ENCODE measurements at places on chromosomes 1 and 21. TPM values are rescaled to one million over a fixed set of nuclear protein-coding genes. Genes with fewer than 3 reads are reported as not detected.

- DNase-seq: no peak
These were observed 29.5 kb downstream of the PEX14 start for GRCh38 chr1:10504249-10504648.

Gene CITED4
- total RNA-seq: 2.9 TPM

Gene OVAAL
- total RNA-seq: not detected

- no peak for DNase-seq
These were observed 57.2 kb upstream of the RUNX1 start for GRCh38 chr21:35106246-35106835.

- DNase-seq: no peak
These were observed 220.4 kb downstream of the RHOU start for GRCh38 chr1:228955691-228956090.

Gene RIPPLY3
- 0.14 TPM for total RNA-seq

DNA sequence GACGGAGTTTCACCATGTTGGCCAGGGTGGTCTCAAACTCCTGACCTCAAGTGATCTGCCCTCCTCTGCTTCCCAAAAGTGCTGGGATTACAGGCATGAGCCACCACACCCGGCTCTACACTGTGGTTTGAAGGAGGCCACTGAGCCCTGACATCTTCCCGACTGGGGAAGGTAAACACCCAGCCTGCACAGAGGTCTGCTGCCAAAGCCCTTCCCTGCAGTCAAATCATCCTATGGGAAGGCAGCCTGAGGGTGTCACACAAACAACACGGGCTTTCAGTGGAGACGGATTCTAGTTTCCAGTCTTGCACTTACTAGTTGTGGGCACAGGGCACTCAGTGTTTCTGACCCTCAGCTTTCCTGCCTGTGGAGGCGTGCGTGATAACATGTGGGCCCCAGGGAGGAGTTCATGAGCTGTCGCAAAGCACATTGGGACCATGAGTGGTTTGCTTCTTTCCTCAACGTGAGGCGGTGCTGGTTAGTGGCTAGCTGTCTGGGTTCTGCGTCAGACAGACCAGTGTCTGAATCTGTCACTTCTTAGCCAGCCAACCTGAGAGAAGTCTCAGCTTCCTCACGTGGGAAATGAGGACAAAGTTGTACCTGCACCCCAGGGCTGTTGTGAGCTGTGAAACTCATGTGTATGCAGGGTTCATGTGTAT, 21.5 kb upstream of the OPRD1 start:
- no peak for DNase-seq

DNA sequence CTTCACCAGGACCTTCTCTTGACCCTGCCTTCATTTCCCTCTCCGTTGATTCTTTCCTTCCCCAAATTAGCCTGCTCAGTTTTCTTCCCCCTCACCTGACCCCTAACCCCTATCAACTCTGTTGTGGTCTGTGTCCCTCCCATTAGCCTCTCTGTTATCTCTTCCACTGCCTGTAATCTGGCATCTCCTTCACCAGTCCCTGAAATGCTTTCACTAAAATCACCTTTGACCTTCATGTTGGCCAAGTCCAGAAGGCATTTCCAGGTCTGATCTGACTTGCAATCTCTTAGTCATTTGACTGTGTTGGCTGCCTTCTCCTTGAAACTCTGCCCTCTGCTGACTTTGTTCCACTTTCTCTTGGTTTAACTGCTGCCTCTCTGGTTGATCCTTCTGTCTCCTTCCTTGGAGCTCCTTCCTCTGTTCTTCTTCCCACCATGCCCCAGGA, 28.2 kb downstream of the ATP8B2 start:
- no peak for DNase-seq

- DNase-seq: no peak
These were observed 23.4 kb upstream of the COL16A1 start for GRCh38 chr1:31727195-31727594.

- no peak for DNase-seq
These were observed 23.7 kb downstream of the SKI start for GRCh38 chr1:2251786-2252185.

Gene TRAF3IP3
- 351 TPM for total RNA-seq

Gene GJA4
- not detected for total RNA-seq

GRCh38 chr1:40476924-40477677, at the start of gene ZFP69:
Gene ZFP69 (plus strand): TSS chr1:40477290. CDS start chr1:40479362, 2,072 bp downstream.
- DNase-seq: peak; percentile 81

DNA sequence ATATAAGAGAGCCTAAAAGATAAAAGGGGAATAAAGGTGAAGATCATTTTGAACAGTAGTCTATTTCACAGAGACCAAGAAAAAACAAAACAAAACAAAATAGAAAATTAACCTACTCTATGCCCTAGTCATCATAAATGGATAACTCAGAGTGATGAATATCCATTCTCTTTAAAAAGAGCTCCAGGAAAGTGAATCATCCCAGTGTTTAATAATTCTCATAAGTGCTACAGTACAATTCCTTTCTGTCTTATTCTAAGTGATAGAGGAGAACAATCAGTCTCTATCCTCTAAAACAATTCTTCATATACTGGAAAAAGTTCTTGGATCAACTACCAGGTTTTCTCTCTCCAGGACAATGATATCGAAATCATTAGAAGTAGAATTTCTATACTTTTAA, 45.8 kb downstream of the GDAP2 start:
- DNase-seq: no peak

- no peak for DNase-seq
These were observed 27.6 kb downstream of the LDLRAP1 start for GRCh38 chr1:25570798-25571521.

Gene SHISA4
- total RNA-seq: 0.54 TPM

Gene FMO3
- not detected for total RNA-seq

- DNase-seq: no peak
These were observed 11.8 kb upstream of the RNPC3 start for GRCh38 chr1:103513711-103514110.
